Liver (tissue), 10 donors: ENCODE measurements at places on chromosomes 3 and 15. TPM values are rescaled to one million over a fixed set of nuclear protein-coding genes. Genes with fewer than 3 reads are reported as not detected.
A peak's percentile ranks its signal among the peaks of the same experiment; 100 is the strongest.

- H3K4me1 ChIP-seq, result no peaks in the 10 kb centered on the region
- DNase-seq, result no peak
- no peaks in the 10 kb centered on the region for H3K27me3 ChIP-seq
- H3K4me3 ChIP-seq, result no peak overlapping the region
- H3K36me3 ChIP-seq, result no peaks in the 10 kb centered on the region
Observed at GRCh38 chr3:50660386-50660785, 14.3 kb upstream of the DOCK3 start.

DNA sequence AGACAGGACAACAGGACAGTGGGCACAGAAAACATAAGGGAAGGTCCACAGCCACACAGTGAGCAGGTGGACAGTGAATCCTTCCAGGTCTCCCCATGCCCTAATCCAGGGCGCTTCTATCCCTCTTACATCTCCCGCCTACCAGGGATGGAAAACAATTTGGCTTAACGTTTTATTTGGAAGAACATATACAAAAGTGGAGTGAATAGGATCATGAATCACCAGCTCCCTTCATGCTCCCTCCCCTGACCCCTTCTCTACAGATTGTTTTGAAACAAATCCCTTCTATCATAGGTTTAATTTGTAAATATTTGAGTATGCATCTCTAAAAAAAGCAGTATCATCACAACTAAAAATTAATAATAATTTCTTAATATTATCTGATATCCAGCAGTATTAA, 52.5 kb downstream of the CLDN11 start:
- peaks cover 4% of the 10 kb centered on the region for H3K4me1 ChIP-seq
- H3K36me3 ChIP-seq, result no peaks in the 10 kb centered on the region
- no peaks in the 10 kb centered on the region for H3K27me3 ChIP-seq
- no peak overlapping the region for H3K4me3 ChIP-seq

DNA sequence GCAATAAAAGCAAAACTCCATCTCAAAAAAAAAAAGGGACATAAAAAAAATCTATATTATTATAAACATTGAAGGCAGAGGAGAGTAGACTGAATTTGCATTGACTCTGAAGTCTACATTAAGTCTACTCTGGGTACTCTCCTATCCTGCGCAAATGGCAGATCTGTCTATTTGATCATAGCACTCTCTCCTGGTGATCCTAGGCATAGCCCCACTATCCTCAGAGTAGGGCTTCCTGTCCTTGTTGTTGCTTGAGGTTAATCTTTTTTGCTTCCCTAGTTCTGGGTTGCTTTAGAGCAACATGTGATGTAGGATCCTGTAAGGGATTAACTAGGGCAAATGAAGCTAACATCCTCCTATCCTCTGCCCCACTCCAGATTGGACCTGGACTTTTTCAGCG, 82.1 kb upstream of the LRRFIP2 start:
- no peak overlapping the region for H3K27ac ChIP-seq
- peaks cover 13% of the 10 kb centered on the region for H3K36me3 ChIP-seq
- H3K4me1 ChIP-seq, result peaks cover 3% of the 10 kb centered on the region
- no peak for DNase-seq

Gene POPDC2
- total RNA-seq, result 0.37 TPM

GRCh38 chr15:37893309-37893708, 41.1 kb upstream of the TMCO5A start:
- H3K27me3 ChIP-seq, result no peaks in the 10 kb centered on the region
- H3K4me3 ChIP-seq, result no peak overlapping the region
- H3K36me3 ChIP-seq, result no peaks in the 10 kb centered on the region
- DNase-seq, result no peak

Gene DPPA2
- not detected for total RNA-seq

GRCh38 chr3:10744098-10744465, 71.9 kb upstream of the SLC6A11 start:
- H3K4me3 ChIP-seq, result no peak overlapping the region
- no peak overlapping the region for H3K27ac ChIP-seq
- peaks cover 2% of the 10 kb centered on the region for H3K27me3 ChIP-seq
- no peaks in the 10 kb centered on the region for H3K36me3 ChIP-seq

- no peaks in the 10 kb centered on the region for H3K27me3 ChIP-seq
- no peak overlapping the region for H3K27ac ChIP-seq
- no peak overlapping the region for H3K4me3 ChIP-seq
Observed at GRCh38 chr3:111321786-111322185, 220.2 kb upstream of the CD96 start.

Gene TMIE
- total RNA-seq, result 0.17 TPM

DNA sequence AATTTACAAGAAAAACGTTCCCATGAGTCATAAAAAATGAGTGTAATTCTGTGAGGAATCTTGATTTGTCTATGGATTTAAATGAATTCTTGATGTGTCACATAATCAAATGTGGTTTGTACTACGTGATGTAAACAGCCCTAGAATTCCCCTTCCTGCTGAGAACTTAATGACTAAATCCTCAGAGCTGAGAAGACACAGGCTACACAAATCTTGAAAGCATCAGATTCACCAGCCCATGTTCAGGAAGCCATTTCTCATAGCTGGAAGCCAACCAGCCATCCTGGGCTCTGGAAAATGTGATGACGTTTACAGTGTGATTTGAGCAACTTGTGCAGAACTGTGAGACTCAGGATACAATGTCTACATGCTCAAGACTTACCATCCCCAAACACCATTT, 193.7 kb upstream of the MME start:
- DNase-seq, result no peak
- H3K27ac ChIP-seq, result no peak overlapping the region
- H3K36me3 ChIP-seq, result no peaks in the 10 kb centered on the region
- no peaks in the 10 kb centered on the region for H3K4me1 ChIP-seq
- H3K4me3 ChIP-seq, result no peak overlapping the region

Gene ENTPD3
- 0.08 TPM for total RNA-seq

Gene CCPG1
- total RNA-seq, result 21.5 TPM

Gene NR1I2
- total RNA-seq, result 3.2 TPM

Gene PCSK6
- 124 TPM for total RNA-seq

- H3K27me3 ChIP-seq, result no peaks in the 10 kb centered on the region
Observed at GRCh38 chr15:36863570-36863969, 236.8 kb downstream of the MEIS2 start.

Gene SLC22A14
- total RNA-seq, result not detected

DNA sequence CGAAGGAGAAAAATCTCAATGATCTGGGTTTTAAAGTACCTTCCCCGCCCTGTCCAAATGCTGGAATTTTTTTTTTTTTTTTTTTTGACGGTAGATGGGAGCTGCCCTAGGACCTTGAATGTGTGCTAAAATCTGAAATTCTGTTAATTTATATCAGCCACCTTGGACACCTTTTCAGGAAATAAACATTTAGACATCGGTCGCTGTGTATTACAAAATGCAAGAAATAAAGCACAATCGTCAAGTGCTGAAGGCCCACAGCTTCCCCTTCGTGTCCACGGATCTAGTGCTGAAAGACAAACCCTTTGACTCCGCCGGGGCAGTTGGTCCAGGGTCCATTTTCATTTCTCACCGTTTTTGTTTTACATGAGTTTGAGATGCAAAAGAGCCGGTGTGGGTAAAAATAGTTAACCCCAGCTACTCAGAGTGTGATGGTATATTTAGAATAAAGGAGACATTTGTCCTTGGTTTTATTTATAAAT, 90.2 kb upstream of the CHD2 start:
- peak overlapping the region; percentile 88 for H3K27ac ChIP-seq
- DNase-seq, result no peak
- no peaks in the 10 kb centered on the region for H3K36me3 ChIP-seq
- H3K4me3 ChIP-seq, result peak overlapping the region; percentile 54
- H3K27me3 ChIP-seq, result no peaks in the 10 kb centered on the region

Gene SLC9C1
- 0.28 TPM for total RNA-seq

- H3K27ac ChIP-seq, result no peak overlapping the region
- H3K27me3 ChIP-seq, result no peaks in the 10 kb centered on the region
- DNase-seq, result no peak
- peaks cover 41% of the 10 kb centered on the region for H3K4me1 ChIP-seq
- no peaks in the 10 kb centered on the region for H3K36me3 ChIP-seq
- H3K4me3 ChIP-seq, result no peak overlapping the region
Observed at GRCh38 chr3:187954516-187954872, 199.5 kb upstream of the LPP start.

Gene HGD
- total RNA-seq, result 326 TPM

Gene EOMES
- total RNA-seq, result 0.75 TPM

Gene FGF7
- not detected for total RNA-seq

- no peaks in the 10 kb centered on the region for H3K27me3 ChIP-seq
- H3K27ac ChIP-seq, result no peak overlapping the region
- no peaks in the 10 kb centered on the region for H3K4me1 ChIP-seq
Observed at GRCh38 chr15:91407269-91407889, 307.3 kb downstream of the SV2B start.

DNA sequence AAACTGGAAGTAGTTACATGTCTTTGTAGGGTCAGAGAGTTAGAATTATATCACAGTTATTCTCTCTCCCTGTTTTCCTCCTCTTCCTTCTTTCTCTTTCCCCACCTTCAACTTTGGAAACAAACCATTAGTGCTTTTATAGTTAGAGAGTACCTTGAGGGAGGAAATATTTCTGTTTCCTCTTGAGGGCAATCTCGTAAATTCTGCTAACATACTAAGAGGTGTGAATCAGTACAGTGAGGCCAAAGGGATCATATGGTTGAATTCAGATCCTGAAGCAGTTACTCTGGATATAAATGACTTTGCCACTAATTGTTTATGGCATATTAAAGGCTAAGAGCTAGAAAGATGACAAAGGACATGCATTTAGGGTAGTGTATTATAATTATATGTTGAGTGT, 60.3 kb upstream of the CCNL1 start:
- H3K36me3 ChIP-seq, result no peaks in the 10 kb centered on the region
- H3K4me1 ChIP-seq, result no peaks in the 10 kb centered on the region
- H3K4me3 ChIP-seq, result no peak overlapping the region
- no peak overlapping the region for H3K27ac ChIP-seq

Gene P2RY13
- 6.1 TPM for total RNA-seq

DNA sequence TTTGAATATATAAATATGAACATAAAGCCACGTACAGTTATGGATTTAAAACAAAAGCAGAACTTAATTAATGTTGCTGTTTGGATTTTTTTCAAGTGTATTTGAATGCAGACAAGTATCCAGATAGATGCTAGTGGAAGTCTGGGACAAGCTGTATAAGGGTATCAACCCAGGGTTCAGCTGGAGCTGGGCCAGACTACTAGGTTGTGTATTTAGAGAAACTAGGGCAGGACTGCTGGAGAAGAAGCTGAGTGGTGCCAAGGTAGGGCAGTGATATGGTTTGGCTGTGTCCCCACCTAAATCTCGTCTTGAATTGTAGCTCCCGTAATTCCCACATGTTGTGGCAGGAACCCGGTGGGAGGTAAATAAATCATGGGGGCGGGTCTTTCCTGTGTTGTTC, 189.8 kb upstream of the CTDSPL start:
- H3K27me3 ChIP-seq, result no peaks in the 10 kb centered on the region
- no peak overlapping the region for H3K27ac ChIP-seq
- H3K4me3 ChIP-seq, result no peak overlapping the region

GRCh38 chr3:24899373-24899772, 404.7 kb upstream of the THRB start:
- DNase-seq, result no peak
- H3K36me3 ChIP-seq, result no peaks in the 10 kb centered on the region
- no peaks in the 10 kb centered on the region for H3K4me1 ChIP-seq
- no peak overlapping the region for H3K27ac ChIP-seq
- peaks cover 2% of the 10 kb centered on the region for H3K27me3 ChIP-seq
- no peak overlapping the region for H3K4me3 ChIP-seq

GRCh38 chr15:27426805-27427204, 455.8 kb downstream of the GABRG3 start:
- no peak overlapping the region for H3K27ac ChIP-seq
- no peaks in the 10 kb centered on the region for H3K4me1 ChIP-seq
- DNase-seq, result no peak
- no peaks in the 10 kb centered on the region for H3K36me3 ChIP-seq
- no peaks in the 10 kb centered on the region for H3K27me3 ChIP-seq

- no peaks in the 10 kb centered on the region for H3K36me3 ChIP-seq
- H3K4me1 ChIP-seq, result no peaks in the 10 kb centered on the region
- H3K4me3 ChIP-seq, result no peak overlapping the region
- no peaks in the 10 kb centered on the region for H3K27me3 ChIP-seq
Observed at GRCh38 chr15:49382394-49382793, 40.6 kb upstream of the FGF7 start.

Gene BFSP2
- total RNA-seq, result not detected

- DNase-seq, result no peak
- no peak overlapping the region for H3K27ac ChIP-seq
- H3K4me1 ChIP-seq, result no peaks in the 10 kb centered on the region
- H3K4me3 ChIP-seq, result no peak overlapping the region
- peaks cover 23% of the 10 kb centered on the region for H3K36me3 ChIP-seq
- H3K27me3 ChIP-seq, result no peaks in the 10 kb centered on the region
Observed at GRCh38 chr15:52584414-52584813, 15.6 kb upstream of the ARPP19 start.

DNA sequence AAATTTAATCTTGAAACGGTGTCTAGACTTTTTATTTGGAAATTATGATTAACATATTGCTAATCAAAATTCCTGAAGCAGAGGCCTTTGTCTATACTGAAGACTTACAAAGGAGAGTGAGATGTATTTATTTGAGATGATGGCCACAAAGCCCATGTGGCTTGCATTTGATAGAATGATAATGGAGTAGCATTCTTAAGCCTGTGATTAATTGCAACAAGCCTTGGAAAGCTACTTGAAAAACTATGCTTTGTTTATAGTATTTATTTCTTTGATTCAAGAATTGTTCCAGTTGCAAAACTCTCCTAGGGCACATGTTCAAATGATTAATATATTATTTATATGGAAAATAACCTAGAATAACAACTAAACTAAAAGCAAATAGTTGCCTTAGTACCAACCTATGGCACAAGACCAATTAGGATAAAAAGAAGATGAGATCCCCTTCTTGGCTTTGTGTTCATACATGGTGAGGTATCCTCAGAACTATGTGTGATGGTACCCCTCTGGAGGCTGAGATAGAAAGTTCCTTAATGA, 244.1 kb upstream of the TBL1XR1 start:
- H3K36me3 ChIP-seq, result no peaks in the 10 kb centered on the region
- H3K27me3 ChIP-seq, result no peaks in the 10 kb centered on the region
- no peaks in the 10 kb centered on the region for H3K4me1 ChIP-seq
- no peak overlapping the region for H3K27ac ChIP-seq

DNA sequence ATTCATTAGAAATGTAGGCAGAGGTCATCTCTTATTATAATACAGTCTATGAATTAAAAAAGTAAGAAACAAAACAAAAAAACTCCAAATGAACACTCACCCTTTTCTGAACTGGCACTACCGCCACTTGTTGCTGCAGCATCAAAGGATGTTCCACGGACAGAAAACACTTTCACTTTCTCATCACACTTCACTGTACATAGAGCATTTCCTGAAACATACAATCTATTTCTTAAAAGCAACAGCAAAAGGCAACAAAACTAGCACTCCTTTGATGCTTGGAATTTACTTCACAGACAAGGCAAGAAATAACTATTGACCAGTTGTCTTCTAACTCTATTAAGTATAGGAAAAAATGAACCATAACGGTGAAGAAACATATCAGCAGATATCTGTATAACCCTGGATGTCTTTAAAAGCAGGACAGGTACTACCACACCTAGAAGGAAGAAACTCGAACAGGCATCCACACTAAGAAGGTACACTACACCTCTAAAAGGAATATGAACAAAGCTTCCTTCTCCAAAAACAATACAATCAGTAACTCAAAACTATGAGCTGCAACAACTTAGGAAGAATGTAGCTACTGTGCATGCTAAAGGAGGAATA, 24.9 kb downstream of the ETFA start:
- no peaks in the 10 kb centered on the region for H3K27me3 ChIP-seq
- DNase-seq, result no peak
- H3K36me3 ChIP-seq, result peaks cover 7% of the 10 kb centered on the region
- H3K4me1 ChIP-seq, result peaks cover 2% of the 10 kb centered on the region
